Stimulated activated CD8-positive, alpha-beta memory T cell treated with anti-CD3 and anti-CD28 coated beads, Interleukin-7, amount 100 ng/mL, for 1 hour (primary cell): ENCODE measurements at places on chromosomes 4 and X.

DNA sequence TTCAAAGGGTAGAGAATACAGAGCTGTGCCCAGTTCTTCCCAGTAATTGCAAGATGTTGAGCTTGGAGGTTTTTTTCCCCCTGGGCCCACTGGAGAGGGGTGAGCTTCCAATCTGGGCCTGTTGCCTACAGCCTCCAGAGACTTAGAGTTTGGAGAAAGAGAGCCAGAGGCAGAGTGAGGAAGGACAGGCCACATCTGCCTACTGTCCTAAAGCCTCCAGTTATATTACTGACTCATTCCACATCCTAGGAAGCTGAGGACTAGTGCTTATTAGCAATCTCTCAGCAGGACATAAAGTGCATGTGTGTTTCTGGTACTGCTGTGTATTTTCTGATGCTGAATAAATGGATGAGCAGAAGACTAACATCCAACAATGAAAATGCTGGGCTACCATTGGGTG, 181.0 kb upstream of the MAMLD1 start:
- DNase-seq, result no peak

DNA sequence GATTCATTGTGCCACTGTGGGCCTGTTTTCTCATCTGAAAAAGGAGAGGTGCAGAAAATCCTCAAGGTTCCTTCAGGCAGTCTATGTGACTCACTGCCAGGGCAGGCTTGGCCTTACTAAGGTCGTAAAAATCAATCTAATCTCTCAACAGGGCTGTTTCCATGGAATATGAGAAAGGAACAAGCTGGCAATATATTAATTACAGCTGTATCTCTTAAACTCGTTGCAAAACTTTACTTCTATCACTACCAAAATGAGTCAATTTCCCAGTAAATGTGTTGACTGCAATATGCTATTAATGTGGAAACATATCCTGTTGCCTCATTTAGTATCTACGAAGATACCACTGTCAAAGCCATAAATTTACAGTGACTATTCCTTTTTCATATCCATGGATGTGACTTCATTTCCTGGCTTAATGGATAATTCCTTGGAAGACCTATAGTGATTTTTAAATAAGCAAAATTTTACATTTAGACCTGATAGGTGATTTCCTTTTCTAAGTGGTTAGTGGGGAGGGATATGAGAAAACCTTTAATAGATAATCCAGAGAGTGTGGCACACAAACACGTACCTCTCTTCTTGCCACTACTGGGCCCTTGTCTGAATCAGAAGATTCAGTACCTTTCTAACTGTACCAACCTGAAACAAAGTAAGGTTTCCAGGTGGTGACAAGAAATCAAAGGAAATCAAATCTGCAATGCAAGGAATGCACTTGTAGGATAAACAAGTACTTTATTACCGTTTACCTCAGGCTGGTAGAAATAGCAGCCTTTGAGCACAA, 127.4 kb upstream of the FTHL17 start:
- DNase-seq, result no peak

GRCh38 chr4:143270256-143270838, 66.3 kb upstream of the GAB1 start:
- DNase-seq, result no peak

GRCh38 chrX:16807976-16808542, 21.8 kb downstream of the TXLNG start:
- no peak for DNase-seq

GRCh38 chrX:104255465-104255864, 732 bp upstream of the ESX1 start:
- no peak for DNase-seq

DNA sequence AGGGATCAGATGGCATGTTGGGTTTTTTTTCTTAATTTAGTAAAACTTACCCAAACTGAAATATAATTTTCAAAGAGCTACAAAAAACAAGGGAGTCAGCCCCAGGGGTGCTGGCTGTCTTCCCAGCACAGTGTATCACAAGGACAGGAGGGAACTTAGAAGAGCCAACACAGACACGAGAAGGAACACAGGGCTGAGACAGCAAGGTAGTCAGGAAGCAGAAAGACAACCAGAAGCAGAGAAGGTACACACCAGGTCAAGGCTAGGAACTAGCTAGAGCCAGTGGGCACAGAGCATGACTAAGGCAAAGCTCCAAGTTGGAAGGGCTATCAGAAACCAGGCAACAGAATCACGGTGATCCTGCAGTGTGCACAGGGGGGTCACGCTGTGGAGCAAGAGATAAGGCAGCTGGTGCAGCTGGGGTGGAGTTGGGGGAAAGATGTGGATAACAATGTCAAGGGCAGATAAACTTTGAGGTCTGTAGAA, 168.7 kb downstream of the NR3C2 start:
- no peak for DNase-seq

DNA sequence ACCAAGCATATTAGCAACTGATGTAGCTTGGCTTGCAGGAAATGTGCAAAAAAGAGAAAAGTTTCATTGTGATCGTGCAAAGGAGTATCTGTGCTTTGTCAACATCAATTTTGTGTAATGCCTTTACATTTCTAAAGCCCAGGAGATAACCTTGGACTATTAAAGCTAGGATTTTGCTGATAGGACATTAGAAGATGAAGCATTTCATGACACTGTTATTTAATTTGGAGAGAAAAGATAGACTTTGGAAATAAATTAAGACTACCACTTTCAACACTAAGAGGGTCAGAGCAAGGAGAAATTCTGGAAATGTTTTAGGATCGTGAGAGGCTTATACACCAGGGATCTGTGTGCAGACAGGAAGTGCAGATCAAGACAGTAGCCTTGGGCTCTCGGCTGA, 120.6 kb upstream of the MID1 start:
- no peak for DNase-seq

- no peak for DNase-seq
Observed at GRCh38 chrX:136094962-136095361, 52.4 kb upstream of the FHL1 start.

DNA sequence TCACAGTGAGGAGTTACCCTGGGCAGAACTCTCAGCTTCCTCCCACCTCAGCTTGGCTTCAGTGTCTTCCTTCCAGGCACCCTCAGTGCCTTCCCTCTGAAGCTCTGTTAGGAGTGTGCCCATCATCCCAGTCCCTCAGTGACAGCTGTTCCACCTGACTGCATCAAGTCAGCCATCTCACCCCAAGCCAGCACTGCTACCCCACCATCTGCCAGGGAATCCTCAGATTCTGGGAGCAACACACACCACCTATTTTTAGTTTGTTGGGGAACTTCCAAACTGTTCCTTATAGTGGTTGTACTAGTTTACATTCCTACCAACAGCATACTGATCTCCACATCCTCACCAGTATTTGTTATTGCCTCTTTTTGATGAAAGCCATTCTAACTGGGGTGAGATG, 182.9 kb downstream of the RELL1 start:
- no peak for DNase-seq

GRCh38 chr4:148090503-148091476, 351.4 kb downstream of the NR3C2 start:
- no peak for DNase-seq

GRCh38 chrX:148371291-148371690, 129.1 kb upstream of the AFF2 start:
- no peak for DNase-seq

GRCh38 chrX:53223068-53223693, 1.8 kb downstream of the KDM5C start:
- DNase-seq, result no peak

- no peak for DNase-seq
Observed at GRCh38 chr4:182208526-182209050, 34.6 kb upstream of the TENM3 start.

- DNase-seq, result no peak
Observed at GRCh38 chrX:116409219-116409618, 27.2 kb upstream of the SLC6A14 start.

DNA sequence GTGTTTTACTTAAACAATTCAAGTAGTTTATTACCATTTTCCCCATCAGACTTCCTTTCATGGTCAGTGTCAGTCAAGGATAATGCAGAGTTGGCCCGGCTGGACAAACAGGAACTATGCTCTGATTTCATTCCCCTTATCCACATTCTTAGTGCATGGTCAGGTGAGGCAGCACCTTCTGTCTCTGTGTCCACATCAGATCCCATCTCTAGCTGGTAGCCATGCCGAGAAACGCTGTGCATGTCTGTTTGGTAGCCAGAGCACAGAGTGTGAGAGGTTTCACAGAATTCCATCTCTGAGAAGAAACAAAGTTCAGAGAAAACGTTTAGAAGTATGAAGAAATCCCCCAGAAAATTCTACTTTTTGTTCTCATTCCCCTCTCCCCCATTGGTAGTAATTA, 423.7 kb upstream of the TEX13C start:
- DNase-seq, result no peak

- DNase-seq, result no peak
Observed at GRCh38 chr4:154067786-154068185, 278.9 kb upstream of the SFRP2 start.

GRCh38 chr4:11799196-11799595, 370.5 kb upstream of the HS3ST1 start:
- no peak for DNase-seq

DNA sequence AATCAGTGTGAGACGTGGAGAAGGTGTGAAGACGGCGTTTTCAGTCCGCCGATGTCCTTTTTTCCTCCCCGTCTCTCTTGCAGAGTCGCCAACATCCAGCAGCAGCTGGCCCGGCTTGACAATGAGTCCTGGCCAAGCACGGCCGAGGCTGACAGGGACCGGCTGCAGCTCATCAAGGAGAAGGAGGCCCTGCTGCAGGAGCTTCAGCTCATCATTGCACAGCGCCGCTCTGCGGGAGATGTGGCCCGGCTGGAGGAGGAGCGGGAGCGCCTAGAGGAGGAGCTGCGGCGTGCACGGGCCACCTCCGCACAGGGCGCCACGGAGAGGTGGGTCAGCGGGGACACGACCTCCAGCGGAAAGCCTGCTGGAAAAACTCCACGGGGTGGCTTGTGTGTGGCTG, 47.1 kb upstream of the CLCN4 start:
- no peak for DNase-seq

GRCh38 chrX:4762196-4762595, 1048.7 kb upstream of the PRKX start:
- DNase-seq, result no peak

DNA sequence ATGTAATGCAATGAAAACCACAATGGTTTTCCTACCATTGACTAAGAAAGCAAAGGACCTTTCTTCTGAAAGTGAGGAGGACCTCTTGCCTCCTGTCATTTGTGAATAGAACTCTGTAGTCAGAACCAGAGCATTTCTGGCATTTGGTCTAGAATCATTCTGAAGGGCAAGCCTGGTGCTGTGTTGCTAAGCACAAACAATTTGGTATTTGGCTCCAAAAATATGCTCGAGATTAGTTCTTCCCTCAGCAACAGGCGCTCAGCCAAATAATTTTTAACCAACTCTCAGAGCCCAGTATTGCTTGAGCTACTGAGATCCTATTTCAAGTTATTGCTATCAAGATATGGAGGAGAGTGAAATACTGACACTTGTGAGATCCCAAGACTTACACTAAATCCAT, 71.0 kb downstream of the SNCA start:
- no peak for DNase-seq

- DNase-seq, result no peak
Observed at GRCh38 chrX:54172455-54172854, 10.6 kb downstream of the FAM120C start.

- DNase-seq, result no peak
Observed at GRCh38 chrX:44099366-44099765, 126.2 kb upstream of the NDP start.

DNA sequence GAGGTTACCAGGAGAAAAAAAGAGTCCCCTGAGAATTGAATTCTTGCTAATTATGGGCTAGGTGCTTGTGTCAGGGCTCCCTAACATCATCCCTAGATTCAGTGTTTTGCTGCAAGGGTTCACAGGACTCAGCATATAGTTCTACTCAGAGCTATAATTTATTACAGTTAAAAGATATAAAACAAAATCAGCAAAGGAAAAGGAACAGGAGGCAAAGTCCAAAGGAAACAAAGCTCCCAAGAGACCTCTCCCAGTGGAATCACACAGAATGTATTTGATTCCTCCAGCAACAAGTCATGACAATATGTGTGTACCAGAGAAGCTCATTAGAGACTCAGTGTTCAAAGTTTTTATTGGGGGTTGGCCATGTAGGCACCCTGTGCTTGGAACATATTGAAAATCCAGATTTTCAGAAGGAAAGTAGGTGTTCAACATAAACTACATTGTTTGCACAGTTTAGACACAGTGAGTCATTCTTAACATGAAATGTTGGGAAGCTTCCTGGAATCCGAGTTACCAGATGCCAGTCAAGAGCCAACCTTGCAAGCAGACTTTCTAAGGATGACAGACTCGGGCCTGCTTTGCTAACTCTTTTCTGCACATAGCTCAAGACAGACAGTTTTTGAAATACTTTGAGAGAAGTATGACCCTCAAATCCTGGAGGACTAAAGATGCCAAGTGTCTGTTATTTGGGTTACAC, 311.3 kb upstream of the EMCN start:
- no peak for DNase-seq

DNA sequence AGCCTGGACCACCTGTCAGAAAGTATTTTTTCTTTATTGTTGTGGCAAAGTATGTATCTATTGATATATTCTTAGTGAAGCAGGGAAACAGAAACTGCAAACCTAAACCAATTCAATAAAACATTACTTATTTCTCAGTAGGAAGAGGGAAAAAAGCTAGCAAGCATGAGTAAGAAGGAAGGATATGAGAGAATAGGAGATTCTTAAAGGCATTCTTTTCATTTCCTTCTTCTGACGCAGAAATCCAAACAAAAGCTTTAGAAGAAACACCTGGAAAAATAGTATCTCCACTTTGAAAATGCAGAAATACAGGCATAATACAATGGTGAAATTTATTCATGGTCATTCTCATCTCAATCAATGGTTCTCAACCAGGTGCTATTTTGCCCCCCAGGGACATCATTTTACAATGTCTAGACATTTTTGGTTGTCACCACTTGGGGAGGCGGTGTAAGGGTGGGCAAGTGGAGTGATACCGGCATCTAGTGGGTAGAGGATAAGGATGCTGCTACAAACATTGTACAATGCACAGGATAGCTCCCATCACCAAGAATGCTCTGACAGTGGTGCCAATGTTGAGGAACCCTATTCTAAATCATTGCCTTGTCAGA, 21.7 kb upstream of the ATXN3L start:
- DNase-seq, result no peak

GRCh38 chr4:80540785-80541469, 205.4 kb downstream of the CFAP299 start:
- DNase-seq, result no peak

DNA sequence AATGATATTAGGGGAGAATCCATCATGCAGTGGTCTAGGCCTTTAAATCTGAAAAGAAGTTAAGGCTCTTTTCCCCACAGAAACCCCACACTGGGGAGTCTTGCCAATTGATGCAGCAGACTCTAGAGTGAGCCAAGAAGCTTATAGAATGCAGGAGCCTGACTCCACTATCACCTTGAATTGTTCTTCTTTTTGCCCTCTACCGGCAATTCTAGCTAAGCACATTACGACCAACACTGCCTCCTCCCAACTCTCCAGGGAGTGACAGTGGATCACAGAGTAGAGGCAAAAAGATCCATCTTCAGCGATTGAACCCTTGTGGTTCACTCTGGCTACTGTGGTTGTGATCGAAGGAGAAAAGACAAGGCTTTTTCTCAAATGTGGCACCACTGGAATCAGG, 331.5 kb downstream of the NKX6-1 start:
- no peak for DNase-seq
